Stimulated activated CD8-positive, alpha-beta memory T cell treated with anti-CD3 and anti-CD28 coated beads, Interleukin-7, amount 100 ng/mL, for 48 hours (primary cell): ENCODE measurements at places on chromosomes 7 and 10.

- DNase-seq: no peak
These were observed 24.1 kb upstream of the FFAR4 start for GRCh38 chr10:93542358-93542791.

DNA sequence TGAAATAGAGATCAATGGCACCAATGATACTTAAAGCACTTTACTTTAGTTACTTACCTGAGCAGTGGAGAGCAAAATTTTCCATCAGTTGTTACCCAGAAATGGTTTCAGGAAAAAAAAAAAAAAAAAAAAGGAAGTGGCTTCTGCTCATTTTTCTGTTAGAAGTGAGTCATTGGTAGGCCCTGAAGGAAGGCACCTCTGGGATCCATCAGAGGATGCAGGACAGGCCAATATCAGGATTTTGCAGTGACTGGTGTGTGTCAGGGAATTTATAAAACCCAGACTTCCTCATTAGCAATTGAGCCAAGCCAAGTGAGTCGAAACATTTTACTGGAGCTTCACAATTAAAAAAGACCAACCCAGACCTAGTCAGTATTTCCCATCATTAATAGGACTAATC lies 2.3 kb upstream of the SMIM30 start:
- no peak for DNase-seq

GRCh38 chr7:105811189-105811847 lies 65.1 kb downstream of the ATXN7L1 start:
- DNase-seq: no peak

- DNase-seq: no peak
These were observed 65.0 kb upstream of the TMEM168 start for GRCh38 chr7:112855227-112855626.

- DNase-seq: no peak
These were observed 22.5 kb downstream of the CTBP2 start for GRCh38 chr10:125137601-125138438.

GRCh38 chr10:1213252-1214070 lies 157.3 kb downstream of the WDR37 start:
- no peak for DNase-seq

GRCh38 chr7:155001756-155002410 lies 1.0 kb downstream of the PAXIP1 start:
- no peak for DNase-seq

DNA sequence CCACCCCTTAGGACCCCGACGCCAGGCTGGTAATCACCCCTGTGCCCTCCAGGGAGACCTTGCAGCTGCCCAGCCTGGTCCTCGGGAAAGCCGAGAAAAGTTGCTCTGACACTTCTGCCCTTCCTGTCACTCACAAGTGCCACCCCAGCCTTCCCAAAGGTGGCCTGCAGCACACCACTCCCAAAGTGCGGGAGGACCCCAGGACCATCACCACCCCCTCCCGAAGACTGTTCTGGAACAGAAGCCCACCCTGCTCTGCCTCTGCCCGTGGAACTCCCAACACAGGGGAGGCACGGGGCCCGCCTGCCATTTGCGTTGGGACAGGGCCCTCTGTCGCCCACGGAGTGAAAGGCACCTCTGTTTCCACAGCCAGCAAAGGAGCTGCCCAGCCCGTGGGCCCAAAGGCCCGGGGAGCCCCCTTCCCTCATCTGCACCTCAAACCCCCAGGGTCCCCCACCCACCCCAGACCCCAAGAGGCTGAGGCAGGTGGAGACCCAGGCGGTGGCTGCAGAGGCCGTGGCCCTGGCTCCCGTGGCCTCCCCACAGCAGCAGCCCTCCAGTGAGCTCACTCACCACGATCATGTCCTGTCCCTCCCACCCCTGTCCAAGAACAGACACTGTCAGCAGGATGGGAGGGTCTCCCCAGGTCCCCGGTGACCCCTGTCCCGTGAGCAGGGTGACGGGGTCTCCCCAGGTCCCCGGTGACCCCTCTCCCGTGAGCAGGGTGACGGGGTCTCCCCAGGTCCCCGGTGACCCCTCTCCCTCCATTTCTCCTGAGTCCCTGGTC lies 47.8 kb upstream of the PPP2R2D start:
- no peak for DNase-seq

DNA sequence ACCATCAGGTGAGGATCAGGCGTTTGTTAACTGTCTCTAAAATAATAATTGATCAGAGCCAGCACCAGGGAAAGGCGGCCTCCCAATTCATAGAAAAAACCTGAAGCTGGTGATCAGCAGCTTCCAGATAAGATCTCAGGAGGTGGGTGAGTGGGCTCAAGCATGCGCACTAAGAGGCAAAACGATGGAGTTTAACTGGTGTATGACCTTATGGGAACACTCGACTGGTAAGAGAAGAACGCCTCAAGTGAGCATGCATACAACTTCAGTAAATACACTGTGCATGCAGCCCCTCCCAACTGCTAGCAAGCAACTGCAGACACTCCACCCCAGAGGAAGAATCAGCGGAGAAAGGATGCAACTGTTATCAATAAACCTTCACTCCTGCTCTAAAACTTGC lies 18.1 kb downstream of the RAPGEF5 start:
- no peak for DNase-seq

DNA sequence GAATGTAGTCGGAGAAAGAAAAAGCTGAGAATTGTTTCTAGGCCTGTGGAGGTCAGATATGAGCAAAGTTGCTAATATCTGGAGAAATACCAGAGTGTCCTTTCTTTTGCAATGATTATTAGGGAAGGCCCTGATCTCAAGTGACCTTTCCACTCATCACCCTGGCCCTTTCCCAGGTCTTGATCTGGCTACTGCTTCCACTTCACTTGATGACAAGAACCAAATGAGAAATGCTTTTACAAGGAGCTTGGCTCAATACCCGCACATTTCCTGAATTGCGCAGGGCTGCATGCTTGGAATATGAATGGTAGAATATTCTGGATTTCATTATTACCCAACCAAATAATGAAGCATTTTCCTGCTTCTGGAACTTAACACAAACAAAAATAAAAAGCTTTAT lies 104.6 kb downstream of the ITGB8 start:
- DNase-seq: no peak

GRCh38 chr7:99171731-99172130 lies 27.8 kb upstream of the SMURF1 start:
- DNase-seq: no peak

DNA sequence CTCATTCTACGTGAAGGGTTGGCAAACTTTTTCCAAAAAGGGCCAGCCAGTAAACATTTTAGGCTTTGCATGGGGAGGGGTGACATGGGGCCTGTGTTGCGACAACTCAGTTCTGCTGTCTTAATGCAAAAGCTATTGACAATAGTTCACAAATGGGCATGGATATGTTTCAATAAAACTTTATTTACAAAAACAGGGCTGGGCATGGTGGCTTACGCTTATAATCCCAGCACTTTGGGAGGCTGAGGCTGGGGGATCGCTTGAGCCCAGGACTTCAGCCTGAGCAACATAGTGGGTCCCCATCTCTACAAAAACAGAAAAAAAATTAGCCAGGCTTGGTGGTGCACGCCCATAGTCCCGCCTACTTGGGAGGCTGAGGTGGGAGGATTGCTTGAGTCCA lies 141.1 kb downstream of the SVIL start:
- DNase-seq: no peak

- DNase-seq: no peak
These were observed 158.0 kb downstream of the PAXIP1 start for GRCh38 chr7:154844955-154845354.

DNA sequence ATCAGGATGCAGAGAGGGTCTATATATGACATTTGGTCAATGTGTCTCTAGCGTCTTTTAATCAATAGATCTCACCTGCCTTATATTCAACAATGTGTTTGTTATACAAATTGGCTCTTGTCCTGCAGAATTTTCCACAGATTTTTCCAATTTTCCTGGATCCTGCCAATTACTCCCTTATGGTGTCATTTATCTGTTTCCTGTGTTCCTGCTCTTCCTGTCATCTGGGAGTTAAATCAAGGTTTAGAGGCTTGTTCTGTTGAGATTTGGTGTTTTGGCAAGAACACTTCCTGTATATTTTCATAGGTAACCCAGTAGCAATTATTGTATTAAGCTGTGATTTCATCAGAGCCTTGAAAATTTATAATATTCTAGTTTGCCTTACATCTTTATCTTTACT lies 8.8 kb upstream of the C10orf71 start:
- no peak for DNase-seq

DNA sequence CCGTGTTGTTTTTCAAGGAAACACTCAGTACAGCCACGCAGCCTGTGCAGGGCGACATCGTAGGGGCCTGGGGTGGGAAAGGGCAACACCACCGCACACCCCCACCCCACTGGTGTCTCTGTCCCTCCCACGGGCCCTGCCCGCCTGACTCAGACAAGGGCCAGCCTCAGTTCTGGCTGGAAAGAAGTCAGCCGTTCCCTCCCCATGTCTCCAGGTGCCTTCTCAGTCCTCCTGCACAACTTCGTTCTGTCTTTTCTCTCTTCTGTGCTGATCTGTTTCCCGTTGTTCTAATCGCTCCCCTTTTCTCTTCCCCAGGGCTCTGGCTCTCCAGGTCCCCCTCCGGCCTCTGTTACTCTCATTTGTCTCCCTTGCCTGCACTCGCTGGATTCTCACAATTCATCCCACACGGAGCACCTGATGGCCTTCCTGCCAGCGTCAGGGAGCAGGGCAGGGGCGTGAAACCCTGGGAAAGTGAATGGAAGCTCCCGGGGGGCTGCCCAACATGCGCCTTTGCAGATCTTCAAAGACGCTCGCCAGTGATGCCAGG lies 97.7 kb downstream of the WDR37 start:
- no peak for DNase-seq

GRCh38 chr7:159059629-159060028 lies 85.0 kb downstream of the VIPR2 start:
- no peak for DNase-seq

DNA sequence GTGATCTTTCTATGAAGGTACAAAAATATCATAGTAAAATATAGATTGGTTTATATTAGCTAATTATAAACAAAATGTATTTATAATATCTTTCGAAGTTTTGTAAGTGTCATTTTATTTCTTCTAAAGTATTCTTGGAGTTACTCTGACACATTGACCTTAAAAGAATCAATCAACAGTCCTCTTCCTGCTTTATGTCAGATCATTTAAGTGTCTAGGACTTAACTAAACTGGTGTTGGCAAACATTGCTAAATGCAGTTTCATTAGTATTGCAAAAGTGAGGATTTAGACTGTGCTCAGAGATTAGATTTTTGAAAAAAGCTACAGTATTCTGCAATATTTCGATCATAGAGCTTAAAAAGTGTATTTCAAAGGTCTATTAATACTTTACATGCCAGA lies 10.3 kb downstream of the GLCCI1 start:
- no peak for DNase-seq

DNA sequence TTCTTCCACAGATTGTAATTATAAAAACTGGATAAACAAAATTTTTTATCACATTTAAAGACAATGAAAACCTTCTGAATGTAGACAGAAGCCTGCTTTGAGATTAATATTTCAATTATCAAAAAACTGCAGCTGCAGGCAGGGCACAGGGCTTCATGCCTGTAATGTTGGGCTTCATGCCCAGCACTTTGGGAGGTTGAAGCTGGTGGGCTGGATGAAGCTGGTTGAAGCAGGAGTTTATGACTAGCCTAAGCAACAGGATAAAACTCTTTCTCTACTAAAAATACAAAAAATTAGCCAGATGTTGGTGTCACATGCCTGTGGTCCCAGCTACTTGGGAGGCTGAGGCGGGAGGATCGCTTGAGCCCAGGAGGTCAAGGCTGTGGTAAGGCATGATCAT lies 41.2 kb downstream of the PDZD8 start:
- no peak for DNase-seq

DNA sequence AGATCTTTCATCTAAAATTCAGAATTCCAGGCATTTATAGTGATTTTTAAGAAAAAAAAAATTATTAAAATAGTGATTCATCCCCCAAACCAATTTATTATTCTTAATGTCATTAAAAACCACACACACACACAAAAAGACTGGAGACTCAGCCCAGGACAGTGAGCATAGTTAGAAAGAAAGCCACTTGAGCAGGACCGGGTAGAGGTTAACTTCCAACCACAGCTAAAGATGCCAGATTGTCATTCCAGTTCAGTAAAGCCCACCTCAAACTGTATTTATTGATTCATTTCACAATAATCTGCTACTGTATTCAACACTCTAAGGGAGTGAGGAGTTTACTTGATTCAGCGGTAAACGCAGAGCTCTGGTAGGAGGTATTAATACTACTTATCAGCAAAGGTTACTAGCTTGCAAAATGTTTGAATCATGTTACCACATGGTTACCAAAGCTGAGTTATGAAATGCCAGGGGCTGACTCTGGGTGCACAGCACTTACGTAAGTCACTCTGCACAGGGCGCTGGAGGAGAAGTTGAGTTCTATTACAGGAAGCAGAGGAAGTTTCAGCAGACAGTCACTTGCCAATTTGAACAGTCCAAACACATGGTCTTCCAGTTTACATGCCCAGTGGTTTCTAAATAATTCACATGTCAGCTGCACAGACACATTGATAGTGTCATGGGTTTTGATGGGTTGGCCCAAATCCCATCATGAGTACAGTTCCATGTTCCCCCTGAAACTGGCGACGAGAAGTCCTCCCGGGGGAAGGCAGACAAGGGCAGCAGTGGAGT lies 64.6 kb downstream of the KLF6 start:
- DNase-seq: no peak

DNA sequence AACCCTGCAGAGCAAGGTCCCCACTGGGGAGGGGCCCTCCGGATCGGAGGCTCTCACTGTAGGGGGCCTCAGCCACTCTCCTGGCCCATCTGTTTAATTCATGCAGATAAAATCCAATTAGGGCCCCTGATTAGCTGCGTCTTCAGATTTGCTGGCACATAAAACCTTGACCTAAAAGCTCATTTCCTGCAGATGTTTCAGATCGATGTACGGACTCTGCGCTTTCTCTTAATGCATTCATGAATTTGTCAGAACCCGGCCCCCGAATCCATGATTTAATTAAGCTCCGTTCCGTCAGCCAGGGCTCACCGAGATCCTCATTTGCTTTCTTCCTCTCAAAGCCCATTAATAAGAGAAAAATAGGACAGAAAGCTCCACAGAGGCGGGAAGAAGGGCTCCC lies 40.0 kb upstream of the FOXL3 start:
- DNase-seq: no peak

- no peak for DNase-seq
These were observed 47.8 kb upstream of the JAZF1 start for GRCh38 chr7:28228396-28228795.

DNA sequence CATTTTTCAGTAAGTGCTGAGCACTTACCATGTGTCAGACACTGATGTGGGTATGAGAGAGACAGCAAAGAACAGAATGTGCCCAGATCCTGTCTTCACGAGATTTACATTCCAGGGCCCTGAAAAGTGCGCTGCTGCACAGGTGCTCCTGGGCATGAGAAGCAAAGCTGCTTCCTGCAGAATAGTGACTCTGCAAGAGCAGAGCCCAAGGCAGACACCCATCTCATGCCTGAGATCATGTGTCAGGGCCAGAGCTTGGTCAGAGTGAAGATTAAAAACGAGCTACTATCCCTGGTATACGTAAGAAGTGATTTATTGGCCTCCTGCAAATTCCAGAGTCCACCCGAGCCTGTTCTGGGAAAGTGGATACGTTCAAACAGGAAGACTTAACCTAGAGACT lies 824.4 kb downstream of the GRID1 start:
- no peak for DNase-seq
